ENCODE measurements at places on chromosomes 3 and 15.
A peak's percentile ranks its signal among the peaks of the same experiment; 100 is the strongest.

DNA sequence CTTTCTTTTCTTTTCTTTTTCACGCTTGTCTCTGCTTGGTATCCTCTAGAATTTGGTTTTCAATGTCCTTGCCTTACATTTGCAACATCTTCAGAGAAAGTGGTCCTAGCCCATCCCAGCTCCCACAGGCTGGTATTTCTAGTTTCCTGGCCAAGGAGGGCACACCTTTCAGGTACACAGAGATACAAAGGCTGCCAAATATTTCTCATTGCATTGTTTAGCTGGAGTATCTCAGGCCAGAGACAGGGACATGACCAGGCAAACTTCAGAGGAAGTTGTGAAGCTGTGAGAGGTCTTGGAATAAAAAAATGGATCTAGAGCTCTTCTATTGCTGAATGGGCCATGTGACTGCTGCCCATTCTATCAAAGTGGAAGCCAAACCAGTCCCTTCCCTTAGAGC is 68.9 kb downstream of the BDH1 start:
- DNase-seq, result no peak

DNA sequence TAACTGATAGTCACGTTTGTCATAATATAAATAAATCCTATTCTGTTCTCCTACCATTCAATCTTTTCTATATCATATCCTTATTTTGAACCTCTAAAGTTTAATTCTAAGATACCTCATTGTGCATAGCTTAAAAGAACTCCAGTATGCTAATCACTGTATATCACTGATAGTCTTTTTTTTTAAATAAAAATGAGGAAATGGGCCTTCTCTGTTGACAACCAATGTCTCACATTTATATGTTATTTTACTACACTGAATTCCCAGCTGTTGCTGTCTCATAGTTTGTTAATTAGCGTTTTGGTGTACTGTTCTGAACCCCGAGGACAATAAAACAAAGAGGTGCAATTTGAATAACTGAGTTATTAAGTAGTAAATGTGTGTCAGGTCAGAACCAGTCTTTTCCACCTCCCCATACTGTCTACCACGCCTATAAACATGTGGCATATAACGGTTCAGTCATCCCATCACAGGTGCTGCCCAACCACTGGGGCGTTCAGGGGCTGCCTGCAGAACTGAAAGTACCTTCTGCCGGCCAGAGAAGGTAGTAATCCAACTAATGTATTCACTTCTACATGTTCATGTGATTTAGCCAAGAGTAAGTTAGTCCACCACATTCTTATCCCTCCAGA is 14.9 kb downstream of the CBLB start:
- DNase-seq, result no peak

DNA sequence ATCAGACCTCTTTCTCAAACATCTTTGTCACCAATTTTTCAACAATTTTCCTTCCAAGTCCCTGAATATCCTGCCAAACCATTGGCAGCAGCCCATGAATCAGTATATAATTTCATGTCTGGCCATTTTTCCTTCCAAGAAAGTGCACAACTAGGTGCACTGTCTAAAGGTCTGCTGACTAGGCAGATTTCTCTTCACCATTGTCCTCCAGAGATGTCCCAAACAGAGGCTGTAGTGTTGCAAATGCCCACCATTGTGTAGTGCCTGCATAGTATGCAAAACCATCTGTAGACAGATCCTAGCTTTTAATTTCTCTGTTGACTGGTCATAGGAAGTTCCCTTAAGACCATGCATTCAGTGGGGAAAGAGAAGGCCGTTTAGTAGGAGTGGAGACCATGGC is 25.0 kb upstream of the GOLGA6L2 start:
- DNase-seq, result no peak

DNA sequence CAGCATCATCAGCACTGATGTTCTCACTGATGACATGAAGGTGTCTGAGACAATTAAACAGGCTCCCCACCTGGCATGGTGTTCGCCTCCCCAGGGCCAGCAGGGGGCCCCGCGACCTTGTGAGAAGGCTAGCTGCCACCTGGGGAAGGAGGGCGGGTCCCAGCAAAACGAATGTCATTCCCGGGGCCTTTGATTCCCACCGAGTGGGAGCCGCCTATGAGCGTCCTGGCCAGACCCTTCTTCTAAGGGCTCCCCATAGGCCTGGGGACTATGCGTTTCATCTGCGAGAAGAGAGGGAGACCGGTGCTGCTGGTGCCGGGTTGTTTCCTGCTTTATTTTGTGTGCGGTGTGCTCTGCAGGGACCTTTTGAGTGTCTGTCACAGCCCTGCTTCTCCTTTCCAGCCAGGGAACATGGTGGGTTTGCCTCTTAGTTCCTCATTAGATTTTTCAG is 20.5 kb upstream of the MINDY4B start:
- peak; percentile 31 for DNase-seq

DNA sequence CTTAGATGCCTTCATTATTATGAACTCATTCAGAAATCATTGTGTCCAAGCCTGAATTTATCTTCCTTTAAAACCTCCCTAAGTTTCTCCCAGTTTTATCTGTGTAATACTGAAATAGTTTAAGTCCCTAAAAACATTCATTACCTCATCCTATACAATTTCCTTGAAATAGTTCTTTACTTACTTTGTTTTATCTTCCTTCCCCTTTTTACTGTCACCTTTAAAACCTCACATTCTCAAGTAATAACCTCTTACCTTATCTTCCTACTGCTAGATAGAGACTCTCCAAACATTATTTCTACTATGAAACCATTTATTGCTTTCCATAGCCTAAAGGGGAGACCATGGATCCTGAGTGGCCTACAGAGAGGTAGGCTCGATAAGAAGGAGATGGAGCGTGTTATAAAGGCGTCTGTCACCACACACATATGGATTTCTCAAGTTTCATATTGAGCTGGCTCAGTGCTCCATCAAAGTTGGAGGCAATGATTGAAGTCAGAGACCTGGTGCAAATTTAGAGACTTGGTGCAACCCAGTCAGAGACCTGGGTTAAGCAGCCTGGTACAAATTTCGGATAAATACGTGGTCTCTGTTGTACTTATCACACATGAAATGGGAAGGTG is 140.4 kb downstream of the NFKBIZ start:
- DNase-seq, result no peak

DNA sequence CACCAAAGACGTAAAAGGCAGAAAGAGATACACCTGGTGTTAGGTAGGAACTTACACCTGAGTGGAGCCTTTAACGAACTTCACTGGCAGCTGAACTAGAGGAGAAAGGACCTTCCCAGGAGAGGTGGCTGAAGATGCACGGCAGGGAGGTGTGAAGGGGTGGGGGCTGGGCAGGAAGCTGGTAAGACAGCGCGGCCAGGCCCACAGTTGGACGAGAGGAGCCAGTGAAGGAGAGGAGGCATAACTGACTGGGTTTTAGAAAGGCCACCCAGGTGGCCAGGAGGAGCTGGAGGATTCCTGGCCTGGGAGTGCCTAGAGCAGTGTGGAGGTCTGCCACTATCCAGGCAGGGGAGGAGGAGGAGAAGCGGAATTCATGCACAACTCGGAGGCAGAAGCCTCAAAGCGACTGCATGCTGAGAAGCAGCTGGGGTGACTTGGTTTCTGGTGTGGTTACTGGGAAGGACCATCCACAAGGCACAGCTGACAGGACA is 51.9 kb downstream of the SLC41A3 start:
- DNase-seq, result no peak

DNA sequence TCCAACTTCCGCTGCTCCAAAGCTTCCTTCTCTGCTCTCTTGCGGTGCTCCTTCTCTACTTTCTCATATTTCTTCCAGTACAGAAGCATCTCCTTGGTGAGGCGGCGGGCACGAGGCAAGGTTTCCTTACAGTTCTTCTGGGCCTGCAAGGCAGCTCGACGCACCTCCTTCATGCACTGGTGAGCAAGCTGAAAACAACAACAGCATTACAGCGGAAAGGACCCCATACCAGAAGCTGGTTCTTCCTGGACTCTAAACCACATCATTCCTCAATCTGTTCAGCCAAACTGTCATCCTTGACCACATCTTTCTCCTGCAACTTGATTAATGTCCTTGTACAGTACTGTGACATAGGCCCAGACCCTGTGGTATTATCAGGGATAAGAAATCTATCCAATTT is 36.4 kb downstream of the INO80 start:
- DNase-seq, result no peak

DNA sequence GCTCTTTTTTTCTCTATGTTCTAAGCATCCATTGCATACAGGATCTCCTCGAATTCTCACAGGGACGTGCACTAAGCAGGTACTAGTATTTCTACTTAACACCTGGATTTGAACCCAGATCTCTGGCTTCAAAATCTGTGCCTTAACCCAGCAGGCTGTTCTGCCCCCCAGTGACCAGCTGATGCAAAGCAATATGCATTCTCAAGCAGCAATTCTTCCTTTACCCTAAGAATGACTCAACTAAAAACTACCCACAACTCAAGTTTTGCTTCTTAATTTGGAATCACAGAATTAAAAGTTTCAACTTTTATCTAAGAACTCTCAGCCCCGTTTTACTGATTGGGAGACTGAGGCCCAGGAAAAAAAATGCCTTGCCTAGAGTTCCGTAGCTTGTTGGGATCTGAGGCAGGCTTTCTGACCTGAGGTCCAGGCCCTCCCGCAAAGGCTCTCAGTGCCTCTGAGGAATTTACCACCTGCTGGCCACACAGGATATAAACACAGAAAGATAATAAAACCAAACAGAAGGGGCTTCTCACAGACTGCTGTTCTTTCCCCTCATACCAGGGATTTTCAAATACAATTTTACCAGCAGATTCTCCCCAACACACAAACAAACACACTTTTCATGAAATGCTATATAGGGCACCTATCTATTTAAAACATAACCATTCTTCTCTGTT is 115.4 kb upstream of the RAD18 start:
- DNase-seq, result no peak

DNA sequence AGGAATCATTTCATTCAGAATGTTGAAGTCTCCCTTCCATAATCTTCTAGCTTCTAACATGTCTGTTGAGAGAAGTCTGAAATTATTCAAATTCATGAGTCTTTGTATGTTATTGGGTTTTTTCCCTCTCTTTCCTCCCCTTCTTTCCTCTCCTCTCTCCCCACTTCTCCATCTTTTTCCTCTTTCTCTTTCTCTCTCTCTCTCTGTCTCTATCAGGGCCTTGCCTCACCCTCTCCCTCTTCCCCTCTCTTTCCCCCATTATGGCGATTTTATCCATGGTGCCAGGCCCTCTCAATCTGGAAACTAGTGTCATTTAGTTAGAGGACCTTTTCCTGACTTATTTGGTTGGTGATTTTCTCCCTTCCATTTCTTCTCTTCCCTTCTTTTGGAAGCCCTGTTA is 147.3 kb downstream of the SST start:
- no peak for DNase-seq

- DNase-seq, result no peak
Measured at GRCh38 chr3:53673722-53674350, 172.4 kb downstream of the CHDH start.

DNA sequence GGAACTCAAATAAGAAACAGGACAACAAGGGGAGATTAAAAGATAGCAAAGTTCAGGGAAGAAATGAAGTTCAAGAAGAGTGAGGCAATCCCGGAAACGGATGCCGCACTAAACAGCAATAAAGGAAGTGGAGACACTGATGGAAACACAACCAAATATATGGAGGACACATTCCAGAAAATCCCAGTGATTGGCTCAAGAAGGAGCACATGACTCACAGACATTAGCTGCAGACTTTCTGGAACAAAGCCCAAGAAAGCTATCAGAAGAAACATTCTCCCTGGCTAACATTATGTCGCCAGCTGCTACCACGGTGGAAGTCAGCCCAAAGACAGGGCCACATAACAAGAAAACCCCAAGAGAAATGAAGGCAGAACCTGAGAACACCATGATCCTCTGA is 18.1 kb upstream of the VGLL4 start:
- no peak for DNase-seq

GRCh38 chr3:25749031-25749581 is 34.1 kb downstream of the NGLY1 start:
- DNase-seq, result no peak

GRCh38 chr3:51968170-51968775 is 1.0 kb upstream of the PCBP4 start:
- no peak for DNase-seq

GRCh38 chr3:187792521-187792920 is 47.3 kb upstream of the BCL6 start:
- DNase-seq, result no peak

DNA sequence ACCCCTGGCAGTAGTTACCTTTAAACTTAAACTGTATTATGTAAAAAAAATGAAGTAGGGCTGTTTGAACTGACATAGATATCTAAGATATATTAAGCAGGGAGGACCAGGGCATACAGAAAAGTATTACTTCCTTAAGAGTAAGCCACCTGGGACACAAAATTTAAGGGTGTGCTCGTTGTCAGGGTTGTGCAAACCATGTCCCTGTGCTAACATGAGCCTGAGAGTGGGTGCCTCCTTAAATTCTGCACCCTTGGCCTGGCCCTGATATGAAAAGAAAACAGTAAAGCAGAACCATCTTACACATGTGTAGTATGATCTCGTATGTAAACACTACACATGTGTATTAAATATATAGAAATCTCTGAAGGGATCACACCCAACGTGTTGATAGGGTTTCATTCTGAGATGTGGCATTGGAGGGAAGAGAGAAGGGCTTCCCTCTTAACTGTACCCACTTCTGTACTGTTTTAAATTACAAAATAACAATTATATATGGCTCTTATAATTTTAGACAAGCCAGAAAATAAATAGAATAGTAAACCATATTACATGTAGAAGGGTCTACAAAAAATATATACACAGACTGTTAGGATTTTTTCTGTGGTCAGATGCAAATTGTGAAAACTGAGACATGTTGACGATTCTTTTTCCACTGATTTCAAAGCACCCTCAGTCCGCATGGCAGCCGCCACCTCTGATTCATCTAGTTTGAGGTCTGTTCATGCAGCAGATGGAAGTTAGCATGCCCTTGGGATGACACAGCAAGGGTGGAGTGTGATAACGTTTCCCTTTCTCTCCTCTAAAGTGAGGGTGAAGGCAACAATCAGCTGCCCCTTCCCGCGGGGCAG is 400.8 kb upstream of the PROK2 start:
- DNase-seq, result no peak

- DNase-seq, result no peak
Measured at GRCh38 chr3:125662675-125663074, 67.4 kb upstream of the OSBPL11 start.

DNA sequence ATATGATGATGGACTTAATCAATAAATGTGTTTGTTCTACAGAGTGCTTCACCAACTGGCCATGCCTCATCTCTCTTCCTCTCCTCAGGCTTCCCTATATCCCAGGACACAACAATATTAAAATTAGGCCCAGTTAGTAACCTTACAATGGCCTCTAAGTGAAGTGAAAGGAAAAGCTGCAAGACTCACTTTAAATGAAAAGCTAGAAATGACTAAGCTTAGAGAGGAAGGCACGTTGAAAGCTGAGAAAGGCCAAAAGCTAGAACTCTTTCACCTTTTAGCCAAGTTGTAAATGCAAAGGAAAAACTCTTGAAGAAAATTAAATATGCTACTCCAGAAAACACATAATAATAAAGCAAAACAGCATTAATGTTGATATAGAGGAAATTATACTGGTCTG is 1010.3 kb downstream of the NAALADL2 start:
- DNase-seq, result no peak

- DNase-seq, result no peak
Measured at GRCh38 chr3:39271363-39271914, 8.4 kb downstream of the CX3CR1 start.

Data from stimulated activated CD4-positive, alpha-beta T cell treated with anti-CD3 and anti-CD28 coated beads, TNF-alpha, amount 100 ng/mL, for 4 hours (primary cell).